ENCODE measurements at places on chromosomes 5 and 9.

- no peak for DNase-seq
Measured at GRCh38 chr5:155624597-155625241, 611.2 kb downstream of the KIF4B start.

DNA sequence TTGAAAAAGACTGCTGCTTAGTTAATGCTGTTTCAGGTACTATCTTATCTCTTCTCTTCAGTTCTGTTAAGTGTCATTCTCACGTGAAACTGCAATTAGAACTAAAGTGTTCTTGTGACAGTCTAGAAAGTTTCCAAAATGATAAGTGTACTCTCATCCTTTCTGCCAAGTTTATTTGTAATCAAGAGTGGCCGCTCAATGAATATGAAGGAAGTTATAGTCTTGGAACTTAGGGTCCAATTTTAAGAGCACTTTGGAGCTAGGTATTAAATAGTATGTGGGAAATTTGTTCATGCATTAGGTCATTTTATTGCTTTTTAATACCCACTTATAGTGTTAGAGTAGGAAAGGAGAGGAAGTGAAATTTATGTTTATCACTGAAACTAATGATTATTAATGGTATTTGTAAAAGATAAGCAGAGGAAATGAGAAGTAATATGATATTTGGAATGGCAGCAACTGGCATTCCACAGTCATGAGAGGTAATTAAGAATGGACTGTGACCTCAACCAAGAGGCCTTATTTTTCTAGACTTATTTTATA is 20.4 kb downstream of the XRCC4 start:
- DNase-seq = peak; percentile 59

- DNase-seq = peak; percentile 19
Measured at GRCh38 chr9:114047717-114048116, 30.4 kb downstream of the AMBP start.

GRCh38 chr9:131745610-131746009 is 5.7 kb upstream of the RAPGEF1 start:
- DNase-seq = no peak

DNA sequence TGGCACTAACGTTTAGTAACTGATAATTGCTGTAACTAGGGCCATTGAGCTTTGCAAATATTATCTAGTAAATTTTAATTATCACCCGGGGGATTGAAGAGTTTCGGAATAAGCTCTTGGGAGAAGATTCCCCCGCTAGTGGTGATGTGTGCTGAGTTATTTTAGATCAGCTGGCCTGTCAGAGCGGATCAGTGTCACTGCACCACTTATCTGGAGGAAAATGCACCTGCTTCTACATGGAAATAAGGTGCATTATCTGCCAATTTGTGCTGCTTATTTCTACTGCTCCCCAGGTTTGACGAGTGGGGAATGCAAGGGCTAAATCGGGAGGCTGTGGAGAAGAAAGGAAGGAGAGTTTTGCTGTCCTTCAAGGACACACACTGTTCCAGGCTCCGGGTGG is 518.6 kb downstream of the TLE4 start:
- DNase-seq = no peak

DNA sequence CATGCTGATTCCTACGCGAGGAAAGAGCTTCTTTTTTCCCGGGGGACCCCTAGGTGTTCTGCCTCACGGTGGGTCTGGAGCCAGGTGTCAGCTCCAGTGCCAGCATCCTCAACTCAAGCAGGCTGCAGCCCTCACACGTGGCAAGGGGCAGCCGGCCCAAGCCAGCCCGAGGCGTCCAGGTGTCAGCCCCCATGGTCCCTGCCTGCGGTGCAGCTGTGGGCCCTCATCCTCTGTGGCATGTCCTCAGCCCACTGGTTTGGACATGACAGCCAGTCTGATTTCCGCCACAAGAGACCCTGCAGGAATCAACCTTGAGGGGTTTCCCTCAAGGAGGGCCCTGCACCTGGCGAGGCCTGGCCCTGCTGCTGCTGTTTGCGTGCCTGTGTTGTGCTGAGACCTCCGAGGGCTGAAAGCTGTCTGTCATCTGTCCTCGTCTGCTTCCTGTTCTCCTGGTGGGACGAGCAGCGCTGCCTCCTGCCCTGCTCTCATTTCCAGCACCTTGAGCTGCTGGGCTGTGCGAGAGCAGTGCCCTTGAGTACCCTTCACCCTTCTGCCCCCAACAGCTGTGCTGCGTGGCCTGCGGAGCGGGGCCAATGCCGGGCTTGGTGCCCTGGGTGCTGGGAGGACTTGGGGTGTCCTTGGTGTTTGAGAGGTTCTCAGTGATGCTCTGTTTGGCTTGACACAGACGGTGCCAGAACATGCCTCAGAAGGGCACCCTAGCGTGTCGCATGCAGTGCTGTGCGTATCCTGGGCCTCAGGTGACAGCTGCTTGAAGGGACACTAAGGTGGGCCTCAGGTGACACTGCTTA is 137.6 kb downstream of the CACNA1B start:
- no peak for DNase-seq

- peak; percentile 66 for DNase-seq
Measured at GRCh38 chr5:167953151-167953798, 338.2 kb upstream of the WWC1 start.

GRCh38 chr5:13591621-13592020 is 352.9 kb downstream of the DNAH5 start:
- peak; percentile 99 for DNase-seq

GRCh38 chr9:136010176-136010575 is 49.0 kb upstream of the UBAC1 start:
- no peak for DNase-seq

DNA sequence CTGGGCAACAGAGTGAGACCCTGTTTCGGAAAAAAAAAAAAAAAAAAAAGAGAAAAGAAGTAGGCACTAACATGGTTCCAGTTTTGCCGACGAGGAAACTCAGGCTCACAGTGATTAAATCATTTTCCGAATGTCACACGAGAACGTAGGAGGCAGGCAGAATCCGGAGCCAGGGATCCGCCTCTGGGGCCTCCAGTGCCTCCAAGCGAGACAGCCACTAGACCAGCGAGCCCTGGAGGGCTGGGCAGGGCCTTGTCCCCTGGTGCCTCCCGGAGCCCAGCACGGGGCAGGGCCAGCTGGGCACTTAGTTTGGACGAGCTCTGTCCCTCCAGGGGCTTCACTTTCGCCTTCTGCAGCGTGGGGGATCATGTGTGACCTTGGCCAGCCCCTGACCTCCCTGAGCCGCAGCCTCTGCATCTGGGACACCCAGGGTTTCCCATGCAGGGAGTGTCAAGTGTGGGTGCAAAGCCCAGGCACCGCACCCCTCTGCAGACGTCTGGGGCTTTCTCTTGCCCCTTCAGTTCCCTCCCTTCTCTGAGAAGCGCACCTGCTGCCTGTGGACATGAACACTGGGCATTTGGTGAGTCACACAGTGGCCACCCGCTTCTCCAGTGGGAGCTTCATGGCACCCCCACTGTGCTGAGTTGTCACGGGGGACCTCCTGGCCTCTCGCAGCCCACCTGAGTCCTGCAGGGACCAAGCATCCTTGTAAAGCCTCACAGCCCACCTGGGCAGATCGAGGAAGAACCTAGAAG is 80.3 kb downstream of the RXRA start:
- peak; percentile 29 for DNase-seq

GRCh38 chr9:135756576-135756975 is 54.6 kb downstream of the KCNT1 start:
- no peak for DNase-seq

- DNase-seq = peak; percentile 51
Measured at GRCh38 chr9:76423216-76424177, 29.3 kb upstream of the RFK start.

DNA sequence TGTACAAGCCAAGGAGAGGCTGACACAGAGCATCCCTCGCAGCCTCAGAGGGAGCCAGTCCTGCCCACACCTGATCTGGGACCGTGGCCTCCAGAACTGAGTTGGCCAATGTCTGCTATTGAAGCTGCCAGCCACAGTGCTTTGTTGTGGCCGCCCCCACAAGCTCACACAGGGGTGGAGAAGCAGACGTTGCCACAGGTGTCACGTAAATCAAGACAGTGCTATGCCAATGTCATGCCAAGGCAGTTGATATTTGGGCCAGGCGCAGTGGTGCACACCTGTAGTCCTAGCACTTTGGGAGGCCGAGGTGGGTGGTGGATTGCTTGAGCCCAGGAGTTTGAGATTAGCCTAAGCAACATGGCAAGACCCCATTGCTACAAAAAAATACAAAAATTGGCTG is 17.3 kb upstream of the TERT start:
- no peak for DNase-seq

- DNase-seq = peak; percentile 95
Measured at GRCh38 chr9:16367605-16368231, 502.8 kb downstream of the BNC2 start.

- DNase-seq = no peak
Measured at GRCh38 chr5:102713278-102713677, 41.8 kb upstream of the PAM start.

- DNase-seq = no peak
Measured at GRCh38 chr9:31005086-31005665, 1379.3 kb upstream of the ACO1 start.

GRCh38 chr9:123620239-123620638 is 264.2 kb downstream of the CRB2 start:
- peak; percentile 17 for DNase-seq

DNA sequence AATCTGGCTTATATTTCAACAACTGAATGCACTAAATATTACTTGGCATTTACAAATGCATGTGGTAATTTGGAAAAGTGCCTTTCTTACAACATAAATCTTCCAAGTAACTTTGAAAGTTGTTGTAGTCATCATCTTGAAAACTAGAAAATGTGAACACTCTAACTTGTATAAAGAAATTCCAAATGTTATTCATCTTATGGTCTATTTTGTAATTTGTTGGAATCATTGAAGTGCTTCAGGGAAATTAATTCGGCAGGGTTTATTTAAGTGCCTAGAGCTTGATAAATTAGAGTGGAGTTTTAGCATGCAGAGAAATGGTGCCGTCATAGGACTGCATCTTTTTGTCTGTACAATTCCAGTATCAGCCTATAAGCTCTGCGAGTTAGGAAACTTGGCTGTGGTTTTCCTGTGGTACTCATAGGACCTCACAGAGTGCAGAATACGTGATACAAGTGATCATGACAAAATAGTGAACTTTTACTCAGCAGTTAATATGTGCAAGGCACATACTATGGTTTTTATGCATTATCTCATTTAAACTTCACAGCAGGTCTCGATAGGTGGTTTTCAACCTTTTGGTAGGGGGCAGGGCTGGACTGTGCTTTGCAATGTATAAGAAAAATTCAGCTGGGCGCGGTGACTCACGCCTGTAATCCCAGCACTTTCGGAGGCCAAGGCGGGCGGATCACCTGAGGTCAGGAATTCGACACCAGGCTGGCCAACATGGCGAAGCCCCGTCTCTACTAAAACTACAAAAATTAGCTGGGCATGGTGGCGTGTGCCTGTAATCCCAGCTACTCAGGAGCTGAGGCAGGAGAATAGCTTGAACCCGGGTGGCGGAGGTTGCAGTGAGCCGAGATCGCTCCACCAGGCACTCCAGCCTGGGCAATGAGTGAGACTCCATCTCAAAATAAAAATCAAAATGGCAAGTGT is 79.6 kb downstream of the RAI14 start:
- no peak for DNase-seq

DNA sequence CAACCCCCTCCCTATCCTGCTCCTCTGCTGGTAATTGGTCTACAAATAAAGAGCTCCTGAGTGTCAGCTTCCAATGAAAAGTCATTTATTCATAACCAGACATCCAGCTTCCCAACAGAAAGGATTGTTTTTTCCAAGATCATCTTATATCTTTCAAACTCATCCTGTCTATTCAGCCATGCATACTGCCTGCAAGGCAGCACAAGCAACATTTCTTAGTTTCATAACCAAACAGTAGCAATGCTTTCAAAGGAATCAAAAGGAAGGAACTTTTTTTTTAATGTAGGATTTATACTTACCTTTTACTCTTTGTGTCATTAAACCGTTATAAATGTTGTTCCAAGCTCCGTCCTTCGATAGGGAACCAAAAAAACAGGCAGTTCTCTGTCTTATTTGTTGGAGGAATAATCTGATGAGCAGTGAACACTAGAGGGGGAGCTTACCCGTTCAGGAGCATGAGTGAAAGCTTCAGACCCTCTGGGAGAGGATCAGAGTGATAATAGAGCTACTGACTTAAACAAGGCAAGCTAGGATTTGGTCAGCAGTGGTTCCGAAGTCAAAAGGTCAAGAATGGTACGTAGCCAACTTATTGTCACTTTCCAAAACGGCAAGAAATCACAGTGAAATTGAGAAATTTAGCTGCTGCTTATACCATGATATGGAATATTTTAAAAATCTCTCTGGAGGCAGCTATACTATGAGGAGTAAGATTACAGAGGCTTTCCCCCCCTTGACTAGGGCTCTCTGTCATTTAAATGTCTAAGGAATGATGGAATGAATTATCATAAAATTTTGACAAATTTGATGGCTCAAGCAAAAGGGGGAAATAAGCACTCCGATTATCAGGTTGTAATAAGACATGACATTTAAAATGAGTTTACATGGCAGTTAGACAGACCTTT is 892.9 kb downstream of the NR2F1-AS1 start:
- peak; percentile 70 for DNase-seq

DNA sequence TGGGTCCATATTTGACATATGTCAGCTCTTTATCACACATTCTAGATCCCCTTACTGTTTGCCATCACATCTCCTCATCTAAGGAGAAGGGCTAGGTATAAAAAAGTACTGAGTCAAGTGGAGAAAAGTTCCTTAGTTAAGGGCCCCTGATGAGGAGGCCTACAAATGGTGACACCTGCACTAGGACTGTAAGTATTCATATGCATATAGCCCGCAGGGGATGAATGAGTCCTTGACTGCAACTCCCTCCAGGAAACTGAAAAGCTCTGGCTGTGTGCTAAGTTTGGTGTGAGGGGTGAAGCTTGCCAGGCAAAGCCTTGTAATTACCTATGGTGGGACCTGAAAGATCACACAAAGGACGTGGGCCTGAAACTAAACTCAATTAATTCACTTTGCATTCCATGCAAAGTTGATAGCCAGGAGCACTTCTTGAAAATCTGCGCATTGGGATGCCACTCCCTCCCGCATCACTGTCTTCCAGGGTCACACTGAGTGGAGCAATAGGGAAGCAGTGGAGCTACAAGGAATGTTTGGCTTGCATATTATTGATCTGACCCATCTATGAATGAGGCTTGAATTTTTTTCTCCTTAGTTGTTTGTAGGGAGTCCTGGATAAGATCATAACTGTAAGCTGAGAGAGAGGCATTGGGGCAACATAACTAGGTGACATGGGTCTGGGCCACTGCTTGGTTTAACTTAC is 11.9 kb upstream of the EQTN start:
- DNase-seq = no peak

- no peak for DNase-seq
Measured at GRCh38 chr9:32414856-32415255, 30.4 kb downstream of the ACO1 start.

DNA sequence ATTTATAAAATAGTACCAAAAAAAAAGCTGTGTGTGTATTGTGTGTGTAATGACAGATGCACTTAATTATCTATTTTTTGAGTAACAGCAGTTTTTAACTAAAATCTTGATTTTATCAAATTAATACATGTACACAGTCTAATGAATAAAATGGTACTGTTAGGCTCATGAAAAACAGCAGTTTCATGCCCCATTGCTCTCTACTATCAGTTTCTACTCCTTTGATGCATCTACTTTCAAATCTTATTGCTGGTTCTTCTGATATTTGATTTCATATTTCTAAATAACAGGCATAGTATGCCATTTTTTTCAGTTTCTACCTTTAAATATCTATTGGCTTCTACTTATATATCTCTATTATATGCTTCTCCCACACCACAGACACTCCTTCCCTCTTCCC is 117.4 kb downstream of the CCDC171 start:
- no peak for DNase-seq

- DNase-seq = peak; percentile 42
Measured at GRCh38 chr5:140169410-140169809, 5.6 kb upstream of the CYSTM1 start.
